AG08395 (cell line): ENCODE measurements at places on chromosomes 5 and 9.

- no peak for DNase-seq
Observed at GRCh38 chr5:78805474-78806124, 157.0 kb upstream of the LHFPL2 start.

- no peak for DNase-seq
Observed at GRCh38 chr5:123382252-123382651, 41.0 kb downstream of the CEP120 start.

- no peak for DNase-seq
Observed at GRCh38 chr9:126109575-126109974, 217.1 kb upstream of the MVB12B start.

GRCh38 chr5:33762859-33763258, 128.9 kb downstream of the ADAMTS12 start:
- no peak for DNase-seq

DNA sequence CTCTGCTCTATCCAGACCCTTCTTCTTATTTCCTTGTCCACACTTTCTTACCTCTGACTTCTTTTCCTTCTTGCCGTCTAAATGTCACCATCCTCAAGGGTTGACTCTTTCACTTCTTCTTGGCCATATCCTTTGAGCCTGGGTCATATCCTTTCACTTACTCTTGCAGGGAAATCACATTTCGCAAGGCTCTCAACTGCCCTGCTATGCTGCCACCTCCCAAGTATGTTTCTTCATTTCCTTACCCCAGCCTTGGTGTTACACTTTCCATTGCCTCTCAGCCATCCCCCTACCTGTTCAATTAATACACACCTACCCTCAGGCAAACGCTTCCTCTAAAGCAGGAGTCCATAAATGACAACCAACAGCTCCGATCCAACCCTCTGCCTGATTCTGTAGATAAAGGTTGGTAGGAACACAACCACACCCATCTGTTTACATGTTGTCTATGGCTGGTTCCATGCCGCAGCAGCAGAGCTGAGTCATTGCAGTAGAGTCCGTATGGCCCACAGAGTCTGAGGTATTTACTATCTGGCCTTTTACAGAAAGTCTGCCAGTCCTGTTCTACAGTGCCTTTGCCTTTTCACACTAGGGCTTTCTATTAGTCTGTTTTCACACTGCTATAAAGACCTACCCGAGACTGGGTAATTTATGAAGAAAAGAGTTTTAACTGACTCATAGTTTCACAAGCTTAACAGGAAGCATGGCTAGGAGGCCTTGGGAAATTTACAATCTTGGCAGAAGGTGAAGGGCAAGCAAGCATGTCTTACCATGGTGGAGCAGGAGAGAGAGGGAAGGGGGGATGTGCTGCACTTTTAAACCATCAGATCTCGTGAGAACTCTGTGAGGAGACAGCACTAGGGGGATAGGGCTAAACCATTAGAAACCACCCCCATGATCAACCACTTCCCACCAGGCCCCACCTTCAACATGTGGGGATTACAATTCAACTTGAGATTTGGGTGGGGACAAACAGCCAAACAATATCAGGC, 97.9 kb downstream of the SV2C start:
- no peak for DNase-seq

- no peak for DNase-seq
Observed at GRCh38 chr9:17611917-17612316, 33.1 kb downstream of the SH3GL2 start.

DNA sequence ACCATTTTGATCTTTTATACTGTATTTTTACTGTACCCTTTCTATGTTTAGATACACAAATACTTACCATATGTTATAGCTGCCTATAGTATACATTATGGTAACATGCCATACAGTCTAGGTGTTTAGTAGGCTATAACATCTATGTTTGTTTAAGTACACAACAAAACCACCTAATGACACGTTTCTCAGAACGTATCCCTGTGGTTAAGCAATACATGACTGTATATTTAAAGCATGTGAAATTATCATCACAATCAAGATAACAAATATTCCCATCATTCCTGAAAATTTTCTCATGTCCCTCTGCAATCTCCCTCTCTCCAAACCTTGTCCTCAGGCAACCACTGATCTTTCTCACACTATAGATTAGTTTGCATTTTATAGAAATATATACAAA, 66.4 kb upstream of the SUSD1 start:
- DNase-seq, result no peak

- no peak for DNase-seq
Observed at GRCh38 chr5:103216137-103216536, 42.4 kb upstream of the MACIR start.

- DNase-seq, result no peak
Observed at GRCh38 chr5:134844252-134844651, 1.5 kb upstream of the C5orf24 start.

- DNase-seq, result no peak
Observed at GRCh38 chr5:134086943-134087305, 27.6 kb upstream of the TCF7 start.

GRCh38 chr5:166509085-166509484, 1782.4 kb upstream of the WWC1 start:
- no peak for DNase-seq

GRCh38 chr9:76893395-76893932, 12.4 kb downstream of the PRUNE2 start:
- DNase-seq, result peak; percentile 36

GRCh38 chr9:121398374-121398773, 28.3 kb upstream of the STOM start:
- peak; percentile 91 for DNase-seq

- DNase-seq, result no peak
Observed at GRCh38 chr9:114452219-114453165, 52.8 kb downstream of the WHRN start.

DNA sequence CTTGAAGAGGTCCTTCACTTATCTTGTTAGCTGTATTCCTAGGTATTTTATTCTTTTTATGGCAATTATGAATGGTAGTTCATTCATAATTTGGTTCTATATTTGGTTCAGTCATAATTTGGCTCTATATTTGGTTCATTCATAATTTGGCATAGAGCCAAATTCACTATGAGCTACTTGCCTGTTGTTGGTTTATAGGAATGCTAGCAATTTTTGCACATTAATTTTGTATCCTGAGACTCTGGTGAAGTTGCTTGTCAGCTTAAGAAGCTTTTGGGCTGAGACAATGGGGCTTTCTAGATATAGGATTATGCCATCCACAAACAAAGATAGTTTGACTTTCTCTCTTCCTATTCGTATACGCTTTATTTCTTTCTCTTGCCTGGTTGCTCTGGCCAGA, 142.2 kb downstream of the PLCXD3 start:
- DNase-seq, result no peak

DNA sequence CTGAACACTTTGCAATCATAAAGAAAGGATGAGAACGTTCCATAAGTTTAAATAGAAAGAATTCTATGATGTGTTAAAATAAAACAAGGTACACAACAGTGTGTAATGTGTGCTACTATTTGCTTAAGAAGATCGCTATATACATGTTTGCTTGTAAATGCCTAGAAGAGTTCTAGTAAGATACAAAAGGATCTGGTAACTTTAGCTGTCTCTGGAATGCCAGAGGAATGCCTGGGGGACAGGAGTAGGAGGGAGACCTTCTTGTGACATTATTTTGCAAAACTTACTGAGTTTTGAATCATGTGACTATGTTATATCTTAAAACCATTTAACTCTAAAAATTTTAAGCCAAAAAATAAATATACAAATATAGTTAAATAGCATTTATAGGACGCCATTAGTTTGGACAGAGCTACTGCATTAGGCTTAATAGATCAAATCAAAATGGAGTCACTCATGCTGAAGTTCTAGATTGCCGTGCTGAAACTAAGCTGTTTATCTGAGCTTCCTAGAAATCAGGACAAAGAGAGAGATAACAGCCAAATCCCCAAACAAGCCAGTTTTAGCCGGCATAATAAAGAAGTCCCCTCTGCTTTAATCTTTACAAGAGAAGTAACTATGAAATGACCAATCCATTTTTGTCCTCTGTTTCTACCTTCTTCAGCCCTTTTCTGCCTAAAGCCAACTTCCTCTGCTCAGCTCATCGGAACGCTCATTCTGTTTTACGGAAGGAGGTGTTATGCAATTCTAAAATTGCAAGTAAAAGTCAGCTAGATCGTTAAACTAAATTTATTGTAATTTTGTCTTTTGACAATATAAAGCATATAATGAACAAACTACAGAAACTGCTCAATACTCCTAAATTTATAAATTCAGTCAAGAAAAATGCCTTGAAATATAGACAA, 44.8 kb downstream of the LIX1 start:
- no peak for DNase-seq
